ENCODE measurements at places on chromosomes 11 and 22.

- no peak for DNase-seq
These were observed 13.9 kb downstream of the NCF4 start for GRCh38 chr22:36874736-36875135.

- no peak for DNase-seq
These were observed 73.4 kb upstream of the HMGXB4 start for GRCh38 chr22:35183917-35184316.

GRCh38 chr11:68955607-68955958 is 25.2 kb downstream of the MRGPRD start:
- DNase-seq: no peak

- no peak for DNase-seq
These were observed 174.4 kb downstream of the SWAP70 start for GRCh38 chr11:9838229-9838628.

- no peak for DNase-seq
These were observed 187.4 kb upstream of the API5 start for GRCh38 chr11:43124272-43124935.

GRCh38 chr11:44797886-44798606 is 71.3 kb downstream of the TSPAN18 start:
- DNase-seq: no peak

- no peak for DNase-seq
These were observed 184.9 kb downstream of the CASP12 start for GRCh38 chr11:104713401-104713800.

- DNase-seq: no peak
These were observed 35.6 kb upstream of the ACER3 start for GRCh38 chr11:76824980-76825725.

DNA sequence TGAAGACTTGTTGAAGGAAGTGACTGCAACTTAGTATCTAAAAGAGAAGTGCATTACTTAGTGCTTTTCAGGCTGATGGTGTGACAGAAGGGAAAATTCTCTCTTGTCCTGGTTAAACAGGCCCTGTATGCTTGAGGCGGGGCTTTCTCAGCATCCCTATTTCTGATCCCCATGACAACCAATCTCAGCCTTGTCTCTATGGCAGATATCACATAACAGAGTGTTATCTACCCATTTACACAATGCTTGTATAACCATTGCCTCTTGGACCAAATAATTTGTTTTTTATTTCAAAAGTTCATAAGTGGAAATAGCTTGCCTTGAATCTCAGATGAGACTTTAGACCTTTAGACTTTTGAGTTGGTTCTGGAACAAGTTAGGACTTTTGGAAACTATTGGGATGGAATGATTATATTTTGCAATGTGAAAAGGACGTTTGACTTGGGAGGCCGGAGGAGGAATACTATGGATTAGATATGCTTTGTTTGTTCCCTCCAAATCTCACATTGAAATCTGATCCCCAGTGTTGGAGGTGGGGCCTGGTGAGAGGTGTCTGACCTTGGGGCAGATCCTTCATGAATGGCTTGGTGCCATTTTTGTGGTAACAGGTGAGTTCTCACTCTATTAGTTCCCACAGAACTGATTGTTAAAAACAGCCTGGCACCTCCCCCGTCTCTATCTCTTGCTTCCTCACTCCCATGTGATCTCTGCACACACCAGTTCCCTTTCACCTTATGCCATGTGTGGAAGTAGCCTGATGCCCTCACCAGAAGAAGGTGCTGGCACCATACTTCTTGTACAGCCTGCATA is 3.1 kb upstream of the GLYAT start:
- DNase-seq: no peak

- DNase-seq: no peak
These were observed 375.8 kb downstream of the NTM start for GRCh38 chr11:131746201-131746600.

GRCh38 chr22:28783786-28784671 is 11.5 kb downstream of the CCDC117 start:
- DNase-seq: no peak

DNA sequence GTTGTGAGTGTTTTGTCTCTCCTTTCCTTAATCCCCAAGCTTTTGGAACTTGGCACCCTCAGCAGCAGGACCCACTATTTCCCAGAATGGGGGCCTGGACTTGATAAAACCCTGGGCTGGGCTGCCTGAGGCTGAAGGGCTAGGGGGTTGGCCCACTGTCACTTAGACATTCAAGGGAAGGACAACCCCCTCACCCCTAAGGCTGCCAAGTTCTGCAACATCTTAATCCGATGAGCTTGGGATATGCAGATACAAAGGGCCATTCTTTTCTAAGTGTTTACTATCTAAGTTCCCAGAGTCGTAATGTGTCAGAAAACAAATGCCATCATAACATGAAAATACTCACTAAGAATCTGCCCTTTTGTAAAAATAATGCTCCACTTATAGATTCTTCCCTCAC is 42.9 kb downstream of the IRAG1 start:
- DNase-seq: no peak

GRCh38 chr11:47186700-47187695 is 764 bp upstream of the PACSIN3 start:
- DNase-seq: no peak

- no peak for DNase-seq
These were observed 54.2 kb downstream of the OTOG start for GRCh38 chr11:17601256-17601671.

DNA sequence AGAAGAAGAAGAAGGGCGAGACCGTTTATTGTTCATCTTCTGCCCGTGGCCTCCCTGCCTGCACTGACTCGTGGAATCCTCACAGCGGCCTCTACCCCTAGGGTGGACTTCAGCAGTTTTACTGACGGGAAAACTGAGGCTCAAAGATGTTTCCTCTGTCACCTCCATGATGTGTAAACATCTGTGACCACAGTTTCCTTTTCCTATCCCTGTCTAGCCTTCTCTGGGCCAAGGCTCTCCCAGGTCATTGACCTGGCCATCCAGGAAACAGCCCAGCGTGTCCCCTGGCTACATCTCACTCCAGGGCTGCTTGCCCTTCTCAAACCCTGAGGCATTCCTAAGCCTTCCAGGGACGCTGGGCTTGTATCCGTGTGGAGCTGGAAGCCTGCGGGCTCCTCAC is 49.0 kb upstream of the GCAT start:
- no peak for DNase-seq

- DNase-seq: no peak
These were observed 36.5 kb downstream of the GRIK4 start for GRCh38 chr11:120547811-120548681.

- no peak for DNase-seq
These were observed 555.4 kb downstream of the NTM start for GRCh38 chr11:131925829-131926228.

DNA sequence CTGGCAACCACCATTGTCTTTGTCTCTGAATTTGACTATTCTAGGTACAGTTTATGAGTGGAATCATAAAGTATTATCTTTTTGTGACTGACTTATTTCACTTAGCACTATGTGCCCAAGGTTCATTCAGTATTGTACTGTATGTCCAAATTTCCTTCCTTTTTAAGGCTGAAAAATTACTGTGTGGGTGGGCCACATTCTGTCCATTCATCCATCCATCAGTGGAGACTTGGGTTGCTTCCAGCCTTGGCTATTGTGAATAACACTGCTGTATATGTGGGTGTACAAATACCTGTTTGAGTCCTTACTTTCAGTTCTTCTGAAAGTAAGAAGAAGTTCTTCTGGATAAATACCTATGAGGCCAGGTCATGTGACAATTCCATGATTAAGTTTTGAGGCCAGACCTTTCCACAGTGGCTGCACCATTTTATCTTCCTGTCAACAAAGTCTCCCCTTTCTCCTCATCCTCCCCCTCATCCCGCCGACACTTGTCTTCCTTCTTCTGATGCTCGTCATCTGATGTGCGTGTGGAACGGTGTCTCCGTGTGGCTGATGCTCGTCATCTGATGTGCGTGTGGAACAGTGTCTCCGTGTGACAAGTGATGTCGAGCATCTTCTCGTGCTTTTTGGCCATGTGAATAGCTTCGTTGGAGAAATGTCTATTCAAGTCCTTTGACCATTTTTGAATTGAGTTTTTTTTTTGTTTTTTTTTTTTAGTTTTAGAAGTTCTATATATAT is 49.5 kb downstream of the SBF1 start:
- no peak for DNase-seq

DNA sequence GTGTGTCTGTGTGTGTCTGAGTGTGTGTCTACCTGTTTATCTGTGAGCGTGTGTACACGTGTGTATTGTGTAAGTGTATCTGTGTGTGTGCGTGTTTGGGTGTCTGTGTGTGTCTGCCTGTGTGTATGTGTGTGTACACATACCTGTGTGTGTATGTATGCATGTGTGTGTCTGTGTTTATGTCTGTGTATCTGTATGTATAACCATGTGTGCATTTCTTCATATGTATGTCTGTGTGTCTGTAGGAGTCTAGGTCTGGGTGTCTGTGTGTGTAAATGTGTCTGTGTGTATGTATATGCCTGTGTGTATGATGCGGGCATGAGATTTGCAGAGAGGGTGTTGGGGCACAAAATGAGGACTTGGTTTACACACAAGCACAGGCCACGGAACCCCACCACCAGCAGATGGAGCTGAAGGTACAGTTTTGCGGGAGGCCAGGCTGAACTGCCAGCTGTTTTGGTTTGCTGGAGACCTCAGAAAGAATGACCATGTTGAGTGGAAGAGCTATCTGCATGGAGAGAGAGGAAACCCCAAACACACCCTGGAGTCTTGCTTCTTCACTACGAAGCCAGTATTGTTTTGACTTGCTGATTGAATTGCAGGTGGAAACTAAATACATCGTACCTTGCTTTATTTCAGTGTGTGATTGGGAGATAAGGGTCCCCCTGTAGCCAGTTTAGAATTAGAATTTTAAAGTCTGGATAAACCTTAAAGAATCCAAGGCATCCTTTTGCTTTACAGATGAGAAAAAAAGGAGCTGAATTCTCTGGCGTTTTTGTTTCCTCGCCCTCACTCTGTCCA is 497.2 kb downstream of the NTM start:
- DNase-seq: no peak

DNA sequence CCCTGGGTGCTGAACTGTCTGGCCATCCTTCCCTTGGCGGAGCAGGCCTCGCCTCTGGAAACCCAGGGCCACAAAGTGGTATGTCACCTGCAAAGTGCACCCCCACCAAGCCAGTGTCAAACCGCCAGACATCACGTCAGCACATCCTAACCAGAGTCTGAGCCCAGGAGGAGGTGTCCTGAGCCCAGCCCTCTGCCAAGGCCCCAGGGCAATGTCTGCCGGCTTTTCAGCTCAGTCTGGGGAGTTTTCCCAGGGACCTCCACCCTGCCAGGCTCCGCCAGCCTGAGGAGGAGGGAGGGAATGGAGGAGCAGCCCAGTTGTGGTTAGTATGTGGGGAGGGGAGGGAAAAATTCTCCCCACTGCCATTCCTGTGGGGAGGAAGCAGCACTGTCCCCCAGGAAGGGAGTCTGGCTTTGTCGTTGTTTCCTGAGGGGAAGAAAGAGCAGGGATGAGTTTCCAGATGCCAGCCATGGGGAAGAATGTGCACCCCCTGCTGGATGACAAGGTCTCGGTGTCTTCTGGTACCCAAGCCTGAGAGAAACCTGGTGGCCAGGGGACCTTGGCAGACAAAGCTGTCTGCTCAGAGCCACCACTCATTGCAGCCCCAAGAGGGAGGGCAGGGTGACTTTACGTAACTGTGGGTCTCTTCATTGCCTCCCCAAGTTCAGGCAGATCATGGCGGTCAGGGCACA is 81.4 kb upstream of the CD82 start:
- no peak for DNase-seq

GRCh38 chr11:73757598-73757997 is 3.3 kb downstream of the RAB6A start:
- no peak for DNase-seq

DNA sequence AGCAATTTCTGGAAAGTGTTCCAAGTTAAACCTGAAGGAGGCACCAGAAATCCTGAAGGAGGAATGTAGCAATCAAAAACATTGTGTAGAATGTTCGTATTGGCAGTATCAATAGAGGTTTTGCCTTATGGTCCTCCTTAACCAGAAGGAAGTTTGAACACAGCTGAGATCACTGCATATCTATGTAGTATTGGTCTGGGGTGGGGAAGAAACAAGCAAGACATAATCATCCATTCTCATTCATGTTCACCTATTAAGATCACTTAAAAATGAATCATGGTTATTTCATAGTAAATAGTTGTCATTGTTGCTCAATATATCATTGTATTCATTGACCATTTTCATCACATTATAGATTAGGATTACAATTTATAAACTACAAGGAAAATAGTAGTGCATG is 160.5 kb downstream of the DDX10 start:
- no peak for DNase-seq

DNA sequence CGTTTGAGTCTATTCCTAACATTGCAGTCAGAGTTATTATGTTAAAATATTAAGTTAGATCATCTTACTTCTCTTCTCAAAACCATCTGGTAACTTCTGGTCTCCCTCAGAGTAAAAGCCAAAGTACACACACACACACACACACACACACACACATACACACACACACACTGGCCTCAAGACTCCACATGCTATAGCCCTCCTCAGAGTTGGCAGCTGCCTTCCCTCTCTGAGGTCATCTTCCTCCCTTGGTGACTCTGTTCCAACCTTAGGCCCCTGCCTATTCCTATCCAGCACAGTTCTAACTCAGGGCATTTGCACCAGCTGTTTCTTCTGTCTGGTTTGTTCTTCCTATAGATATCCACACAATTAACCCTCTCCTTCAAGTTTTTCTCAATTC is 272.0 kb upstream of the SESN3 start:
- DNase-seq: no peak

DNA sequence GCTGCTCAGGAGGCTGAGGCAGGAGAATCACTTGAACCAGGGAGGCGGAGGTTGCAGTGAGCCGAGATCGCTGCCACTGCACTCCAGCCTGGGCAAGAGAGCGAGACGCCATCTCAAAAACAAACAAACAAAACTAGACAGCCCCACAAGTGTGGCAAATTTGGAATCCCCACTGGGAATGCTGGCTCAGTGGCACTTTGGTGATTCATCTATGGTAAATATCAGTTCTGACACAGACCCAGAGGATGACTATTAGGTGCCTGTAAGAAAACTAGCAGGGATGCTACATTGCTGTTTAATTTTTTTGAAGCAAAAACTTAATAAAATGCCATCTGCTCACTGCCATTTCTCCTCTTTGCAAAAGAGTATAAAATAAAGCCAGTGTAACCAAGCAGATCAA is 107.9 kb downstream of the NAT10 start:
- no peak for DNase-seq

DNA sequence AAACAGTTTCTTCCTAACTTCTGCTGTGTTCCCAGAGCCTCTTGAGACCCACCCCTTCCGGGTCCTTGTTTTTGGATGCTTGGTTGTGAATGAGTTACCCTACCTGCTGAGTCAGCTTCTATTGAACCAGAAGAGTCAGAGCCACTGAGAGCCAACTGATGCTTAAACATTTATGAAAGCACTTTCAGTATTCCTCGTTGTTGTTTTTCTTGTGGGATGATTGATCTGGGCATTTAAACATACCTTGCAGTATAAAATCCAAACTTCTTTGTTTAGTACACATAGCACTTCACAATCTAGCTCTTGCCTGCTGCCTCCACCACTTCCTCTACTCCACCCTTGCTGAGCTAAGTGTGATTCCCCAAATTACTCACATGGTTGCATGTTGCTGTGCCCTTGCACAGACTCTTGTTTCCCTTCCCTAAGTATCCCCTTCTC is 5.5 kb downstream of the PRSS23 start:
- DNase-seq: no peak

- DNase-seq: no peak
These were observed 1.0 kb downstream of the ADAMTS15 start for GRCh38 chr11:130449310-130449990.

All from activated CD4-positive, alpha-beta T cell treated with anti-CD3 and anti-CD28 coated beads for 1 hour (primary cell).